ENCODE measurements at places on chromosomes 6 and 20.
A peak's percentile ranks its signal among the peaks of the same experiment; 100 is the strongest.

DNA sequence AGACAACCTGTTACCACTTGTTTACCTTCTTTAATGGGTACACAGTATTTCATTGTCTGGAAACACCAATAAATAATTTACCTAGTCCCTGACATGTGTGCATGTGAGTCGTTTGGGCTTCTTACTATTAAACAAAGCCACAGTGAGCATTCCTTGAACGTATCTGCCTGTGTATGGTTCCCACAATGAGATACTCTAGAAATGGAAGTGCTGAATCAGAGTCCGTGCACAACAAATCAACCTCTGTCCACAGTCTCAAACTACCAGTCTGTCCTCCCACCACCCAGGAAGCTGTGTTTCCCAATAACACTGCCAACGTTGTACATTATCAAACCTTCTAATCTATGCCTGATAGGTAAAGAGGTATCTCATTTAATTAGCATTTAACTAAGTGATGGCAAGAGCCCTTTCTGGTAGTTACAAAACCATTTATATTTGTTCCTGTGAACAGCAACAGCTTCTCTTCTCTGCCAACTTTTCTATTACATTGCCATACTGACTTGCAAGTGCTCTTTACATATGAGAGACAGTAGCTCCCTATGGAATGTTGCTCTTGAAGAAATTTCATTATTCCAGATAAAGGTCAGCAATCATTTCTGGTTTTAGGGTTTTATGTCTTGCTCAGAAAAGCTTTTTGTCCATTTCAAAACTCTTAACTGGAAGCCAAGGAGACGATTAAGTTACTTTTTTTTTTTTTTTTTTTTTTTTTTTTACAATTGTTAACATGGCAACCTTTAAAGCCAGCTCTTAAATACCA, 14.7 kb downstream of the JAG1 start:
- DNase-seq, result no peak

DNA sequence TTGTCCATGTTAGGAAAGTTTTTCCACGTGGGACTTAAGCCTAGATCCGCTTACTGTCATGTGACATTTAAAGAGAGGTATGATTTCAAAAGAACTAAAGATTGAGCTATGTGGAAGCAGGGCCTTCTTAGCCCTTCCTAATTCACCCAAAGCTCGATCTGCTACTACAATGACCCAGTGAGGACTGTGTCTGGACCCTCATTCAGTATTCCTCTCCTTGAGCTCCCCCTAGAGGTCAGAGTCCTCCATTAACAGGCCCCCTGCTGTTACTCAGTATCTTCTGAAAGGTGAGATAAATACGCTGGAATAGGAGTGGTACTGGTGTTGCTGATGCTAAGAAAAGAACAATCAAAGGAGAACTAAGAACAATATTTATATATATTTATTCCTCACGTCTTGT, 414.0 kb downstream of the GJA1 start:
- no peak for DNase-seq

- DNase-seq, result no peak
These were observed 19.9 kb upstream of the NUS1 start for GRCh38 chr6:117655380-117655779.

GRCh38 chr6:119349361-119350201, at the start of gene MAN1A1:
Gene MAN1A1, minus strand, starts transcription at chr6:119349761. Its CDS starts 696 bp downstream, at chr6:119349065.
- no peak for DNase-seq

GRCh38 chr6:116948533-116949304, 71.7 kb downstream of the RFX6 start:
- DNase-seq, result no peak

DNA sequence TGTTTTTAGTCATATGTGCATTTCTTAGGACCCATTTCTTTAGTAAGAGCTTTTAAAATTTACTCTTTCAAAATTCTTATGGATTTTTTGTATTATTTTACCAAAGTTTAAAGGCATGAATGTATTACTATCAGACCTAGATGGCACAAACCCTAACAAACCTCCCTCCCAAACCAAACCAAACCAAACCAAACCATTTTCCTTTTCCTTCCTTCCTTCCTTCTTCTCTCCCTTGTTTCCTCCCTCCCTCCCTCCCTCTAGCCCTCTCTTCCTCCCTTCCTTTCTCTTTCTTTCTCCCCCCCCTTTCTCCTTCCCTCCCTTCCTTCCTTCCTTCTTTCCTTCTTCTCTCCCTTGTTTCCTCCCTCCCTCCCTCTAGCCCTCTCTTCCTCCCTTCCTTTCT, 1001.8 kb upstream of the CITED2 start:
- DNase-seq, result no peak

GRCh38 chr6:110140650-110141049, 38.8 kb downstream of the WASF1 start:
- no peak for DNase-seq

DNA sequence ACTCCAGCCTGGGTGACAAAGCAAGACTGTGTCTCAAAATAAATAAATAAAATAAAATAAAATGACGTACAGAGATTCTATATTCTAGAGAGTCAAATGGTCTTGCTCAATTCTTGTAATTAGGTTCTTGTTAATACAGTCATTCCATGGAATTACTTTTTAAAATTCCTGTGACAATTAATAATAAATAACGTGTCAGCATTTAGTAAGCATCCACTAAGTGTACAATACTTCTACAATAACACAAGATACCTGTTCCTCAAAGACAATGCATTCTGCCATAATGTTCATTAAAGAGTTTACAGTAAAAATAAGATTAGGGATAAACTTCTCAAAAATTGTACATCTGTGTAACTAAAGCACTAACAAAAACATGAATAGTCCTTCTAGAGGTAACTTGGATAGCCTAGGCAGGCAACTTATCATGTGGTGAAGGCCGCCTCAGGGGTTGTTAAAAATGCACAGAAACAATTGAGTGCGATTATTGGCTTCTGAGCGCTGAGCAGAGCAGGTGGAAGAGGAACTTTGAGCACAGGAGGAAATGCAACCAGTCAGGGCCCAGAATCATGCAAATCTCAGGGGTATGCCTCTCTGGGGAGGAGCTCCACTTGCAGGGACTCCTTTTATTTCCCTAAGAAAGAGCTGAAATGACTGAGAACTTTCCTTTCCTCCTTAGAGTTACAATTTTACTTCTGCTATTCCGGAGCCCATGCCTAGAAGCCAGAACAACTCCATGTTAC, 37.1 kb downstream of the QRSL1 start:
- peak; percentile 71 for DNase-seq

DNA sequence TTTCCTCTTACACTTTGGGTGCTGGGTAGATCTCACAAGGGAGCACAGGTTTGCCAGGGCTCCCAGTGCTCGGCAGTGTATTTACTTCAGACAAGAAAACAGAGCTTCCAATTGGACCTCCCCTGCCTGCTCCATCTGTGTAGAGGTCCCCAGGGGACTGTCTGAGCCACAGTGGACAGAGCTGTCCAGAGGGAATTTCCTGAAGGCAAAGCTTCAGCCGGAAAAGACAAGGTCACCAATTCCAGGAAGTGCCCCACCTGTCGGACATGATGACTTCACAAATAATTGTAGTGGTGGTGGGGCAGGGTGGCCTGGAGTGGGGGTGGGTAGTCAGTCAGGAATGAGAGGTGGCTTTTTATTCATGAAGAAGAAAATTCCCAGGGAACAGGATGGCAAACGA, 18.6 kb downstream of the ADGRF5 start:
- no peak for DNase-seq

DNA sequence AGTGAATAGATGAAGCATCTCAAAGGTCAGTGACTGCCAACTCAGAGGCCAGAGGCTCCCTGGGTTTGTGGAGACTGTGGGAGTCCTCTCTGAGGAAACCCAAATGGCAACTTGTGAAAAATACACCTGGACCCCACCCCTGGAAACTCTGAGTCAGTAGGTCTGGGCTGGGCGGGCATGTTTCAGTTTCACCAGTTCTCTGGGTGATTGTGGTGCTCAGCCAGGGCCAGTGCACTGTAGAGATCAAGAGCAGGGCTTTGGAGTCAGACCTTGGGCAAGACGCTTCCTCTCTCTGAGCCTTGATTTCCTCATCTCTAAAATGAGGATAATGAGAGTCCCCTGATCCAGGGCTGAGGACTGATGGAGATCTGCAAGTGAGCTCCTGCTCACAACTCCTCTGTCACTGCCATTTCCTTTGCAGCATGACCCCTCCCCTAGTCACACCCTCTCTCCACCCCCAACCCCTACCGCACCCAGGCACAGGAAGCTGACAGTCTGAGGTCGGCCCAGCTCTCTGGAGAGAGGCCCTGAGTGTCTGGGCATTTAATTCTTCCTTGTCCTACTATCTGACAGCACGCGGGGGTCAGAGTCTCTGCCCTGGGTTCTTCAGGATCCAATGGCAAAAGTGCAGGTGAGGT, 5.1 kb downstream of the DEF6 start:
- DNase-seq, result no peak

DNA sequence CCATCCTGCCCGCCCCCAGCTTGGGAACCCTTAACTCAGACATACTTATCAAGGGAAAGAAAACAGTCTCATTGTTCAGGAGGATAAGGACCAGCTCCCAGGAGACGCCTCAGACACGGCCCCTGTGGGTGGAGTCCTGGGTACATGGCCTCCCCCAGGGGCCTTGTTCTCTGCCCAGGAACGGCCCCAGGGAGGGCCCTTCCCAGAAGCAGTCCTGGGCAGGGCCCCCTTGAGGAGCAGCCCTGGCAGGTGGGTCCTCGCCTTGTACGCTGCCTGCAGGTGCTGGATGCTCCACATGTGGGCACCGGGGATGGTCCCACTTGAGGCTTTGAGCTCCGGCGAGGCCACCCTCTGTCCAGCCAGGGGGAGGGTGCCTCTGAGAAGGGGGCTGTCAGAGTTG, 4.5 kb upstream of the GATA5 start:
- DNase-seq, result peak; percentile 71

DNA sequence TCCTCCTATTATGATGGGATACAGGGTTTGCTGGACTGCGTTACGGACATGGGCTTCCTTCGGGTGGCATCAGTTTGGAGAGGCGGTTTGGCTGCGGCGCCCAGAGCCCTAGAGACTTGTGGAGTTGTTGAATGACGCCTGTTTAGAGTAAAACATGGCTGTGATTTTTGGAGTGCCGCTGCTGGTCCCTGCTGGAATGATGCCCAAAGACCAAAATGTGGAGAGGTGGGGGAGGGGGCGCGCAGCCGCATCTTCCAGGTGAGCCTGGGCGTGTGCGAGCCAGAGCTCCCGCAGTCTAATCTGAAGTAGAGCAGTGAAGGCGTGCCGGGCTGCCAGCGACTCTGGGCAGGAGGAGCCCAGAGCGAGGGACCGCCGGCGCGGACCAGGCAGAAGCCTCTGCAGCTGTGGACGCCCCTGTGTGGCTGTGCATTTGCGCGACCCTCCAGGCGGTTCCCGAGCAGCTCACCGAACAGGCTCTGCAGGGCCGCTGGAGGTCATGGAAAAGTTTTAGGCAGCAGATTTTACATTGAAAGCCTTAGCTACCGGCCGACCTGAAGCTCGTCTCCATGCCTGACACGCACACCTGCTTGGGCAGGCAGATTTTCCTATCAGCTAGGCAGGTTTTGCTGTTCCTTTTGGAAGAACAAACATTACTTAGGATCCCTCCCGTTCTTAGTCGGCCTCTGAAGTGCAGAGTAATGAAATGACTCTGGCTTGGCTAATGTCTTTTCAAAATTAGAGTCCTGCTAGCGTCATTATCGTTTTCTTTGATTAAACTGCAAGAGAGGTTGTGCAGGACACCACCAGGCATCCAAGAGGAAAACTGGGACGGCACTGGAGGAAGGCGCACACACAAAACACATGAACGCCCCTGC, 298.2 kb downstream of the PHACTR1 start:
- DNase-seq, result no peak

DNA sequence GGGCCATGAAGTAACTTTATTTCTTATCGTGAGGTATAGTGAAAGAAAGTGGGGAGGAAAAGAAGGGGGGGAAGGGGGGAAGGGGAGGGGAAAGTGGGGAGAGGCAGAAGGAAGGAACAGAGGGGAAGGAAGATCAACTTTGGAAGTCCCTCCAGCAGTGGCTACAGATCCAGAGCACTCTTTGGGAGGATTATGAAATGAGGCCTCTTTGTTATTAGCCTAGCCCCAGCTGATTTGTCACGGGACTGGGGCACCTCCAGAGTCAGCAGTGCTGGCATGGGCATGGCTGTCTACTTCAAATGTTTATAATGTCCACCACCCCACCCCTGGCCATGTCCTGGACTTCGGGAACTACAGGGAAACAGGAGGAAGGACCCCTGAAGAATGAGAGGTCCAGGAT, 7.6 kb downstream of the MOCS1 start:
- no peak for DNase-seq

DNA sequence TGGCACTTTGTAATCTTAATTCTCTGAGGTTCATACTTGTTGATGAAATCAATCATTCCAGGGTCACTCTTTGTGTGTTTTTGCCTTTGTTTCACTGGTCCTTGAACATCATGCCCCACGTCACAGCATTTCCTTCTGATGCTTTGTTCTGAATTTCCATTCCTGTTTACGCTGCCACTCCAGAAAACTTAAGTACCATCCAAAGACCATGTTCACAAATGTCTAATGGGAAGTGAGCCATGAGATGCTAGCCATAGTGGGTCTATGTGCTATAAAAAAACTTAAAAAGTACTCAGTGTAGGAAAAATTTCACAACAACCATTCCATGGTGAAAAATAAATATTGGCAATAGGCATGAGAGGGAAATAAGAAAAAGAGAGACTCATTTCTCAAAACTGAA, 232.0 kb downstream of the IBTK start:
- no peak for DNase-seq
